ENCODE measurements at places on chromosomes 6 and 20. TPM values are rescaled to one million over a fixed set of nuclear protein-coding genes. Genes with fewer than 3 reads are reported as not detected.

The ADGRF4 gene
- total RNA-seq: 1.3 TPM

The RBM39 gene
- 344 TPM for total RNA-seq

The OOEP gene
- 0.17 TPM for total RNA-seq

The FAM83C gene
- not detected for total RNA-seq

The KHDC1L gene
- total RNA-seq: not detected

The TULP1 gene
- total RNA-seq: not detected

The HTR1E gene
- total RNA-seq: not detected

The CST4 gene
- not detected for total RNA-seq

The PSORS1C2 gene
- not detected for total RNA-seq

The APCDD1L gene
- 1.4 TPM for total RNA-seq

The CAGE1 gene
- total RNA-seq: under 0.01 TPM

The GCNT2 gene
- total RNA-seq: not detected

The ROMO1 gene
- 176 TPM for total RNA-seq

The MRAP2 gene
- 0.54 TPM for total RNA-seq

The IPCEF1 gene
- total RNA-seq: under 0.01 TPM

The GSTA3 gene
- total RNA-seq: not detected

The NOX3 gene
- not detected for total RNA-seq

The PIM1 gene
- total RNA-seq: 4.7 TPM

The SPATA25 gene
- total RNA-seq: 1.2 TPM

The ZNF391 gene
- total RNA-seq: 6.5 TPM

The SLC35B2 gene
- total RNA-seq: 72.6 TPM

The ANKEF1 gene
- 4.8 TPM for total RNA-seq

The DEF6 gene
- total RNA-seq: 12.8 TPM
